ENCODE measurements at places on chromosomes 1 and 21.

DNA sequence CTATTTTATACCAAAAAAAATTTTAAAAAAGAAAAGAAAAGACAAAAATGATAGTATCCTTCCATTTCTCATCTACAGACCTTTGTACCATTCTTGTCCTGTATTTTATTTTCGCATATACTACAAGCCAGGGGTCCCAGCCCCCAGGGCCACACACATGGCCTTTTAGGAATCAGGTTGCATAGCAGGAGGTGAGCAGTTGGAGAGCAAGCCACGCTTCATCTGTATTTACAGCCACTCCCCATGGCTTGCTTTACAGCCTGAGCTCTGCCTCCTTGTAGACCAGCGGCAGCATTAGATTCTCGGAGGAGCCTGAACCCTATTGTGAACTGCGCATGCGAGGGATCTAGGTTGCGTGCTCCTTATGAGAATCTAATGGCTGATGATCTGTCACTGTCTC, 39.8 kb downstream of the RASSF5 start:
- DNase-seq = no peak

DNA sequence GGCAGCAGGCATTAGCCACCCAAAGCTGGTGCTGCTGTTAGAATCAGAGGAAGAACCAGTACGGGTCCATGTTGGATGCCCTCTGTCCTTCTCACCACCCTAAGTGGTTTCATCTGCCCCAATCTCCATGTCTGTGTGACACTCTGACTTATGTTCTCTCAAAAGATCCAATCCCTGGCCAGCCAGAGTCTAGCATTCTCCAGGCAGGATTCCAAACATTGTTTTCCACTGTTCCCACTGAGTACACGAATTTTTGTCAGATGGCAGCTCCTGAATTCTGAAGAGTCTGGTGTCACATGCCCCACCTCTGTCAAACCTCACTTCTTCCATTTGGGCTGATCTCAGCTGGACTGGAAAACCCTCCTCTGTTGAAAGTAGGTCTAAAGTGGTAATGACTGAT, 166.0 kb downstream of the DISC1 start:
- DNase-seq = no peak

GRCh38 chr1:165364568-165365133, 8.1 kb upstream of the LMX1A start:
- DNase-seq = peak; percentile 70

DNA sequence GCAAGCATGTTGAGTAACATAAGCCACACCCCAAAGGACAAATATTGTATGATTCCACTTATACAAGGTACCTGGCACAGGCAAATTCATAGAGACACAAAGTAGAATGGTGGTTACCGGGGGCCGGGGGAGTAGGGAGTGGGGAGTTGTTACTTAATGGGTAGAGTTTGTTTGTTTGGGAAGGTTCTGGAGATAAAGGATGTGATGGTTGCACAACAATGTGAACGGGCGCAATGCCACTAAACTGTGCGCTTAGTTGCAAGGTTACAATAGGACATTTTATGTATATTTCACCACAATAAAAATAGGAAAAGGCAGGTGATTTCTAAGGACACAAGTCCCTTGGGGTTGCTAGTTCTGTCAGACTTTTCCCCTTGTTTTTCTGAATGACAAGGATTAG, 516.6 kb downstream of the KIF26B start:
- no peak for DNase-seq

- no peak for DNase-seq
Measured at GRCh38 chr1:234484218-234484617, 5.2 kb upstream of the TARBP1 start.
